ENCODE measurements at places on chromosomes 3 and 15.

DNA sequence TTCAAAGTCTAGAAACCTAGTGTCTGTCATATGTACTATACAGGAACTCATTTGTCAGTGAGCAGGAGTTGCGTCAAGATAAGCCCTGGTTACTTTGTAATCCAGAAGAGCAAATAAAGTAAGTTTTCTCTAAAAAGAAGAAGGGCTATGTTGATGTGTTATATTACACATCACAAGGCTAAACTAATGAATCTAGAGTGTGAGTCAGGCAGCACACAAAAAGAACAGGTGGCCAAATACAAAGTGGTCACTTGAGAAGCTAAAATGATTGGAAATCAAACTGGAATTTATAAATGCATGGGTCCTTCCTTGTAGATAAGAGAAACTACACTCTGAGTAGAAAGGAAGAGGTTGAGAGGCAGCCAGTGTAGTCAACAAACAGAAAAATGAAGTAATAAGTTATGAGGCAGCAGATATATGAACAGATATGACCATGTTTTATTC is 771.6 kb downstream of the DIPK2A start:
- DNase-seq, result no peak

- DNase-seq, result no peak
Observed at GRCh38 chr15:98823012-98823458, 174.7 kb downstream of the IGF1R start.

- DNase-seq, result no peak
Observed at GRCh38 chr15:62391641-62392262, 226.7 kb upstream of the C2CD4B start.

- DNase-seq, result no peak
Observed at GRCh38 chr3:138778643-138779042, 56.1 kb downstream of the PIK3CB start.

DNA sequence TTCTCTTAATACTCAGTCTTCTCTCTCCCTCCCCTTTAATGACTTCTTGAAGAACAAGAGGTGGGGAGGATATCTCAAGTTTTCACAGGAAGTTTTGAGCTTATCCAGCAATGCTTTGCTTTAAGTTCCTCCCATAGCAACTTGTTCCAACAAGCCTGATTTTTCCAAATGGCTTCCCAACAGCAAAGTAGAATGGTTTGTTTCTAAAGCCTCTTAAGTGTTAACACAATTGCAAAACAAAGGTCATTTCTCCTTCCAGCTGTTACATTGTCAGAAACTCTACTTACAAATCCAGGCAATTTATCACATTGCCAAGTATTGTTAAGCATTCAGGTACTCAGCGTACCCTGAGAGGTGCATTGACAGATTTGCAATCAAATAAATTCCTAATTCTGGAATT is 6.8 kb upstream of the ZNF770 start:
- no peak for DNase-seq

- DNase-seq, result no peak
Observed at GRCh38 chr15:99476413-99477222, 89.2 kb upstream of the MEF2A start.

DNA sequence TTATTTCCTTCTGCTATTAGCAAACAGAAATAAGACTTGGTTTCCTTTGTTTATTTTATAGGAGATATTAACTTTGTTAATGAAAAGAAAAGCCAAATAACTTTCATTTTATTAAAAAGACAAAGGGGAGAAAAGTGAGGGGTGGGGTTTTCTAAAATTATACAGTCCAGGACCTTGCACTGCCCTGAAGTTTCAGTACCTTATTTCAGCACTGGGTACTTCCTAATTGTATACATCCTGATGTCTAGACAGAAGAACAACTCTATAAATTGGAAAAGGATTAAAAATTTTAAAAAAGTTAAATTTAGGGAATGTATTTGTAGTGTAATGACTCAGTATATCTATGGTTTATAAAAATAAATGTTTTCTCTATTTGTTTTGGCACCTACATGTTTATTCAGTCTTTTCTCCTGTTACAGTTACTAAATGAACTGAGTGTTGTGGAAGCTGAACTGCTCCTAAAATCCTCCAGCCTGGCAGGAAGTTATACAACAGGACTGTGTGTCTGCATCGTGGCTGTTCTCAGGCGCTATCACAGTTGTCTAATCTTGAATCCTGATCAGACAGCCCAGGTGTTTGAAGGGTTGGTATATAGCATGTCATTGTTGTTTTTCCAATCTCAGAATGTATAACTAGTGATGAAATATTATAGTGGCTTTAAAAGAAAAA is 27.6 kb upstream of the P2RY13 start:
- DNase-seq, result no peak

DNA sequence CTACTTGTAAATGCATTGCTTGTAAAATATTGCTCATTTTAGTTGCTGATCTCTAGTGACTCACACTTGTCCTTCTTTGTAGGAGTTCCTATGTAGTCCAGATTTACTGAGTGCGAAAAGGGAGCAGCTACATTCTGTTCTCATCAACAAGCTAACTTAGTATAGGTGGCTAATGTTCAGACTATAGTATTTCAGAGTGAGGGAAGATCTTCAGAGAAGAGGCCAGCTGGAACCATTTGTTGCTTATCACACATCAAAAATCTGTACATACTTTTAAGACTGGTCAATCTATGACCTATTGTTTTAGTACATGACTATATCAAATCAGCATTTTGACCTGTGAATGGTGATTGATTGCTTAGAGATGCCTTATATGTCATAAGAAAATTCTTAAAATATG is 71.3 kb upstream of the THSD4 start:
- no peak for DNase-seq

- DNase-seq, result no peak
Observed at GRCh38 chr3:193346259-193346658, 32.3 kb downstream of the ATP13A5 start.

DNA sequence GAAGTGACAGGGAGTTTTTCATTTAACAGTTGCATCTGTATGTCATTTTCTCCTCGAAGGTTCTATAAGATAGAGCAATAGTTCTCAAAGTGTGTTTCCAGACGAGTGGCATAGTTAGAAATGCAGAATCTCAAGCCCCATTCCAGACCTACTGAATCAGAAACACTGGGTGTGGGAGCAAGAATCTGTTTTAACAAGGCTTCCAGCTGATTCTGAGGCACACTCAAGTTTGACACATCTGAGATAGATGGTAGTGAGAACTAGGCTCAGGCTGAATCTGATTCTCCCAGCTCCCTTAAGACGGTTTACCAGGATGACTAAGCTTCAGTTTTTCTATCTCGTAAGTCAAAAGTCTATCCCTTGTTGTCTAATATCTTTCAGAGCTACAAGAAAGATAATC is 159.8 kb upstream of the NUDT16 start:
- no peak for DNase-seq

DNA sequence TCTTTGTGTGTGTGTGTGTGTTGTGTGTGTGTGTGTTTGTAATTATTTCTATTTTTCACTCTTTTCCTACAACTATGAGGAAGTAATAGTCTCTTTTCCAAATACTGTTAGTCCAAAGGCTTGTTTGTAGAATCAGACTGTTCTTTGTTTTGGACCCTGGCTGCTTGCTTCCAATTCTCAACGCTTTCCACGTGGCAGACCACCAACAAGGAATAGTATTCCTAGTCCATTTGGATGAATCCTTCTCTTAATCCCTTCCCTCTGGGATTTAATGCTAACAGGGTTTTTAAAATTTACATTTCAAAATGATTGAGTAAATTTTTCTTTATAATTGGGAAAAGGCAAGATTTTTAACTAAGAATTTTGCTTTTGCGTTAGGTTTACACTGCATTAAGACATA is 62.7 kb downstream of the ADAMTSL3 start:
- no peak for DNase-seq

- no peak for DNase-seq
Observed at GRCh38 chr3:71543371-71544016, 40.0 kb downstream of the FOXP1 start.
